ENCODE measurements at places on chromosomes 4 and X.

GRCh38 chr4:47837908-47838294 lies at the start of gene CORIN:
TSS of gene CORIN (minus strand) at chr4:47838067. CDS start at chr4:47837949, 118 bp downstream.
- DNase-seq: no peak

DNA sequence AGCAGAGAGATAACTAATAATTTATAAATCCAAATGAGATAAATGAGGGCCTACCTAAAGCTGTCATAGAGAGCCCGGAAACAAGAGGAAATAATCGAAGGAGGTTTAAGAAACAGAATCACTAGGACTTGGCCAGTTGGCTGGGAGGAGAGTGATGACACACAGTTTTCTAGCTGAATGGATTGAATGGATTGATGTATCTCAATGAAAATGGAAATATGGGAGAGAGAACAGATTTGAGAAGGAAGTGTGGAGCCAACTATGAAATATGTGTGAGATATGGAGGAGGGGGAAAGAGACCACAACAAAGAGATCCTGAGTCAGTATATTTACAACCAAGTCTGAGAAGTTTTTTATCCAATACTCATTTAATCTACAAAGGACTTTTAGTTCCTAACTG lies 35.7 kb upstream of the CXXC4 start:
- no peak for DNase-seq

DNA sequence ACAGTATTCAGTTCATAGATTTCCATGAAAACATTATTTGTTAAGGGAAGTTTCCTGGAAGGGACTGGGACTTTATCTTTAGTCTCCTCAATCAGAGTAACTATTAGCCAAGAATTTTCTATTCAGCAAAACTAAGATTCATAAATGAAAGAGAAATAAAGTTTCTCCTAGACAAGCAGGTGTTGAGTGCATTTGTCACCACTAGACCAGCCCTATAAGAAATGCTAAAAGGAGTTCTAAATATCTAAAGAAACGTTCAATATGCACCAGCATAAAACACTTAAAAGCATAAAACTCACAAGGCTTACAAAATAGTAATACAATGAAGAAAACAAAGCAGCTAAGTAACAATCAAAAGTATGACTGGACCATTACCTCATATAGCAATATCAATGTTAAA lies 423.0 kb downstream of the TECRL start:
- DNase-seq: no peak

DNA sequence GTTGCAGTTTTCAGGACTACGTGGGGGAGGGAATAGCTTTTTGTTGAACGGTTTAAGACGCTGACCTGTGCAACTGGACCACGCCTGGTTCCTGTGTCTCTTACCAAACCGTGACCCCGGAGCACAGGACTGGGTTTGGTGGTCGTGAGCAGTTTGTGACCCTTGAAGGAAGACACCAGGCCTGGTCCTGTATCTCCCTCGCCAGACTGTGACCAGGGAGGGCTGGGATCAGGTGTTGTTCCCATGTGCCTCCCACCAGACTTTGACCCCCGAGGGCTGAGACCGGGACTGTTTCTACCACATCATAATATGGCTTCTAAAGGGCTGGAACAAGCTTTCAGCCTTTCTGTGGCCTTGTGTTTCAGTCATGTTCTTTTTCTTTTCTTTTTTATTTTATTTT lies 683 bp downstream of the EBP start:
- no peak for DNase-seq

GRCh38 chr4:108031427-108032083 lies 41.9 kb downstream of the HADH start:
- DNase-seq: no peak

Data from NCI-H1092 treated with DMSO at 0.1 percent for 48 hours (cell line).